ENCODE measurements at places on chromosomes 3 and 15.

GRCh38 chr15:71802770-71803169 is 7.6 kb upstream of the NR2E3 start:
- peak; percentile 83 for DNase-seq

- DNase-seq, result no peak
These were observed 72.9 kb downstream of the RPLP1 start for GRCh38 chr15:69525543-69525942.

DNA sequence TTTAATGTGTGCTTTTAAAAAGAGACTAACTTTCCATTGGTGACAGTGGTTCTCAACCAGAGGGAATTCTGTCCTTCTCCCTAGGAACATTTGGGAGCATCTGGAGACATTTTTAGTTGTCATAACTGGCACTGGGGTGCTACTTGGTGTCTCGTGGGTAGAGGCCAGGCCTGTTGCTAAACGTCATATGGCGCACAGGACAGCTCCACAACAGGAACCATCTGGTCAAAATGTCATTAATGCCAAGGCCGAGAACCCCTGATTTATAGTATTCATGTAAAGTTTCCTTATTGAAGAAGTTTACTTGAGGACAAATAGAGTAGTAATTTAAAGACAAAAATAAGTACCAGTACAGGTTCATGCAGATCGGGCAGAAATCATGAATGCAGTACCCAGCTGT is 164.2 kb downstream of the FEZF2 start:
- no peak for DNase-seq

GRCh38 chr3:64909011-64909410 is 221.2 kb upstream of the ADAMTS9 start:
- no peak for DNase-seq

DNA sequence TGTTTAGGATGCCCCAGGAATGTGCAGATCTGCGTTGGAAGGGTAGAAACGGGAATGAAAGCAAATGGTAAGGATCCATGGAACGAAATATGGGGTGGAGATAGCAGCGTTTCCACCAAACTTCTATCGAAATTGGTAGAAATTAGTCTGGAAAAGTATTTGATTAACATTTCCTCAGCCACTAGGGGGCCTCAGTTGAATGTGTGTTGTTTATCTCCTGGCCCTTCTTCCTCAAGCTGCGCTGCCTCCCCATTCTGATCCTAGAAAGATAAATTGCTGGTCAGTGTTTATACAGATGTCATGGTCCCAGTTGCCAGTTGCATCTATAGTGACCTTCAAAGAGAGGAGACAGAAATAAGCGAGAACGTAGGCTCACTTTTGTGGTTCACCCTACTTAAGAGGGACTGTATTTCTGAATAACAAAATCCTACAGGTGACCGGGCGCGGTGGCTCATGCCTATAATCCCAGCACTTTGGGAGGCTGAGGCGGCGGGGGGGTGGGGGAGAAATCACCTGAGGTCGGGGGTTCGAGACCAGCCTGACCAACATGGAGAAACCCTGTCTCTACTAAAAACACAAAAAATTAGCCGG is 457.1 kb downstream of the SQOR start:
- DNase-seq, result peak; percentile 52

DNA sequence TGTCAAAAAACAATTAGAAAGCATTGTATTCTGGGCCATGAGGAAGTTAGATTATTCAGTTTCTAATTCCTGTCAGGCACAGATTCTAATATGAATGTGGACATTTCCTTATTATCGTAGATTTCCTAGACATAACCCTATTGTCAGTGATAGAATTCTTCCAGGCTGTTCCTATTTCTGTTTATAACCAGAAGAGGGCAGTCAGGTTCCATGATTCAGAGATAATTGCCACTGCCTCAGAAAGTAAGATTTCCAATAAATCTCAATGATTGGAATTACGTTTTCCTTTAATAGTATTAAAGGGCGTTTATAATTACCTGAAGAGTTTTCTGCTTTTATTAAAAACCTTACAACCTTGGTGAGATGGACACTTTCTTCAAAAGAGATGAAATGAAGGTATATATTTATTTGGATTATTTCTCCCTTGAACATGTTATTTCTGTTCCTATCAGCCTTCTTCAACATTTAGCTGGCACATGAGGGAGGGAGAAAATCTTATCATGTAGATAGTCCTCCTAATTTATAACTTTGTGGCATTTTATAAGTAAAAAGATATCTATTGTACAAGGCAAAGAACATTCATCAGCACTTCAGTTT is 439.2 kb downstream of the MCTP2 start:
- DNase-seq, result peak; percentile 49

GRCh38 chr15:77527164-77527778 is 105.4 kb downstream of the LINGO1 start:
- peak; percentile 55 for DNase-seq

DNA sequence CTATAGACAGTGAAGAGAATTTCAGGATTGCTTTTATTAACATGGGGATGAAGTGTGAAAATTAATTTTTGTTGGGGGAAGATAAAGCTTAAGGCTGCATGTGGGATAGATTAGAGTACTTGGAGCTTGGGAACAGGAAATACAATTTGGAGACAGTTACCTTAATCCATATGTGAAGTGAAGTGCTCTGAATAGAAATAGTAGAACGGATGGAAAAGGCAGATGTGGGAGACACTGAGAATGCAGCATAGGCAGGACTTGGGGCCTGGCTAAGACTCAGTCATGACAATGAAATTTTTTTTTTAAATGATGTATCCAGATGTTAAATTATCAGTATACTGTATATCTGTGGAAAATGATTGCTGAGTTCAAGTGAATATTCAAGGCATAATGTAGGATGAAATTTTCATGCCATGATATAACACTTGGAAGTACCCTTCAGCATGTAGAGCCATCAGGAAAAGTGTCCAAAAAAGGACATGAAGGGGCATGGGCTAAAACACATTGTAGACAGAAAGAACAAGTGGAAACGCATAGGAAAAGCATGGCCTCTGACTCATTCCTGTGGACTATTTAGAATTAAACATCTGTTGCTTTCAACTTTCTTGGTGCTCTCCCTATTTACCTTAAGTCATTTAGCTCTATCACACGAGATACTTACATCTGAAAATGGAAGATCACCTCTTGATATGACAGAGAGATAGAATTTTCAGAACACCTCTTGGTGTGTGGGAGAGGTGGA is 134.8 kb downstream of the RBMS3 start:
- DNase-seq, result no peak
